ENCODE measurements at places on chromosomes 16 and 17.

DNA sequence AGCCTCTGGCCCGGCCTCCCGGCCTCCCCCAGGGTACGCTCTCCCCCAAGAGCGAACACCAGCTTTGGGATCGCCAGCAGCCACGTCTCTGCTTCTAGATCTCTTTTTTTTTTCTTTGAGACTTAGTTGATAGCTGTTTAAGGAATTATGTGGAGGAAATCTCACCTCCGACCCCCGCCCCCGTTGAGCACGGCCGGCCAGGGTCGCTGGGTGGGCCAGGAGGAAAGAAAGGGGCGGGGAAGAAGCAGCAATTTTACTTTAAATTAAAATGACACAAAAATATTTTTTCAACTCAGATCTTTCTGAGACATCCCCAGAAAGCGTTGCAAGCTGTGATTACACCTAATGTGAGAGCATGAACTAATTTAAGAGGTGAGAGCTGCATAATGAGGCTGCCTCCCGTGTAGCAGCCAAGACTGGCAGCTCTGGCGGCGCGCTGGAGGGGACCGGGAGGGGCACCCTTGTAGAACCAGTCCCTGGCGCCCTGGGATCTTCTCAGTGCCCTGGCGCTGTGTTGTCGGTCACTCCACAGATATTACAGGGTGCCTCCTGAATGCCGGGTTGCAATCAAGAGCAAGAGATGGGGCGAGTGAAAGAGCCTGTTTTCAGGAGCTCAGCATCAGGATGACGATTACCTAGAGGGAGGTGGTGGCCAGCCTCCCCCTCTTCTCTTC is 1.9 kb upstream of the CBLN1 start:
- no peak for DNase-seq

DNA sequence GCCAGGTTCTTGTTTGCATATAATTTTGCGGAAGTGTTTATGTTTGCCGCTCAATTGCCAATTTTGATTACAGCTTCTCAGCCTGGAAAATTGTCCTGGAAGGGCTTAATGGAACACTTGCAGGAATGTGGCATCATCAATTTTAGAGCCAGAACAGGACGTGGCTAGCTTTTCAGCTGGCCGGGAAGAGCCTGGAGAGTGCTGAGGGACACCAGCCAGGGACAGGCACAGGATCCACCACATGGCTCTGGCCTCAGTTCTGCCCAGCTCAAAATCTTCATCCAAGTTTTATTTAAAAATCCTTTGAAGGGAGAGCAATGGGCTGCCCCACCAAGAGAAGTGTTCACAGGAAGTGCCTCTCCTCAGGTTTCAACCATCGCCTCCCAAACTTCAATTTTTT is 287.2 kb upstream of the HSBP1 start:
- no peak for DNase-seq

- DNase-seq: no peak
These were observed 4.1 kb downstream of the RUNDC3A start for GRCh38 chr17:44312396-44313104.

DNA sequence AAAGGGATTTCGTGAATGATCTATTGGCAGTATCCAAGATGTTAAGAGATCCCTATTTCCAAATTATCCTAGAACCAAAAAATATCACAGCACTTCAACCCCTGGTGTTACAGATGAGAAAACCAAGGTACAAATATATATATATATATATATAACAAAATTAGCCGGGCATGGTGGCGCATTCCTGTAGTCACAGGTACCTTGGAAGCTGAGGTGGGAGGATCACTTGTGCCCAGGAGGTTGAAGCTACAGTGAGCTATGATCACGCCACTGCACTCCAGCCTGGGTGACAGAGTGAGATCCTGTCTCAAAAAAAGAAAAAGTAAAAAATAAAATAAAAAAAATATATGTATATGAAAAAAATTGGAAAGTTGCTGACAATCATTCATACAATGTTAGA is 637 bp upstream of the CLN3 start:
- no peak for DNase-seq

DNA sequence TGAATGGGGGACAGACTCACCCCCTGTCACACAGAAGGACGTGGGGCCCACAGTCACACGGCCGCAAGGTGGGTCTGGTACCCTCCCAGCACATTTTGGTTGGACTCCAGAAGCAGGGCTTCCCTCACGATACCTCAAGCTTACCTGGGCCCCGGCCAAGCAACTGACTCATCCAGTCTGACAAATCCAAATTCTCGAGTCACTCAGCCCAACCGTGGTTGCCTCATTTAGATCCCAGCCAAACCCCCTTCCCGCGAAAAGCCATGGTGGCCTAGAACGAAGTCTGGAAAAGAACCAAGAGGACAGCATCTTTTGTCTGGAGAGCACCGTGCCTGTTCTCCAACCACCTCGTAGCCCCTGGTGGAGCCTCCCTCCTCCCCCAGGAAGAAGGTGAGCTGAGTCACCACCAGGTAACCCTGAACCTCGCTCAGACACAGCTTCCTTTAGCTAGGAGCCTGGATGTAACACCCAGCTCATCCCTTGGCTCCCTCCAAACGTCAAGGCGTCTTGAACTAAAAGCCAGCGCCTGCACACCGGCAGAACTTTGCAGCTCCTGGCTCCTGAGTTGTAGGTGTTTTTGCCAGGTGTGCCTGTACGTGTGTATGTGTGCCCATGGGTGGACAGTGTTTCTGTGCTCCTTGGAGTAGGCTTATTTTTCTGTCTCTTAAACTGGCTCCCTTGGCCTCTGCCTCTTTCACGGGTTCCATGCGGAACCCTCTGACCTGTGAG is 78.9 kb downstream of the CMIP start:
- no peak for DNase-seq

DNA sequence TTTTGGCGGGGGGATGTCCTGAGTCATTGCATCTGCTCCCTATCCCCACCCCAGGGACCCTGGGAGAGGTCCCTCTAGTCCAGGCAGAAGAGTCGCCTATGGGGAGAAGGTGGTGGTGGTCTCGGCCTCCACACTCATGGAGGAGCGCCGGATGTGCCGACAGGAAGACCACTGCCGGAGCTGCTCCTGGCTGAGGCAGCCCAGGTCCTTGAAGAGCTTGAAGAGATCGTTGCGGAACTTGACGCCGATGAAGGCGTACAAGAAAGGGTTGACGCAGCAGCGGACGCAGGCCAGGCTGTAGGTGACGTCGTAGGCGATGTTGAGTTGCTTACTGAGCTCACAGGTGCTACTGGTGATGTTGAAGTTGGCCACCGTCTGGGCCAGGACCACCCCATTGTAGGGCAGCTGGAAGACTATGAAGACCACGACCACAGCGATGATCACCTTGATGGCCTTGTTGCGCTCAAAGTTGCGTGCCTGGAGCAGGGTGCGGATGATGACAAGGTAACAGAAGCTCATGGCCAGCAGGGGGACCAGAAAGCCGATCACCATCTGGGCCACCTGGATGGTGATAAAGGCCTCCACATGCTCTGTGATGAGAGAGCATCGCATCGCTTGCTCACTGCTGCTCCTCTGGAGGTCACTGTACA is 10.5 kb downstream of the CCR7 start:
- DNase-seq: peak; percentile 36

GRCh38 chr16:62167551-62167950 is 131.3 kb upstream of the CDH8 start:
- no peak for DNase-seq

DNA sequence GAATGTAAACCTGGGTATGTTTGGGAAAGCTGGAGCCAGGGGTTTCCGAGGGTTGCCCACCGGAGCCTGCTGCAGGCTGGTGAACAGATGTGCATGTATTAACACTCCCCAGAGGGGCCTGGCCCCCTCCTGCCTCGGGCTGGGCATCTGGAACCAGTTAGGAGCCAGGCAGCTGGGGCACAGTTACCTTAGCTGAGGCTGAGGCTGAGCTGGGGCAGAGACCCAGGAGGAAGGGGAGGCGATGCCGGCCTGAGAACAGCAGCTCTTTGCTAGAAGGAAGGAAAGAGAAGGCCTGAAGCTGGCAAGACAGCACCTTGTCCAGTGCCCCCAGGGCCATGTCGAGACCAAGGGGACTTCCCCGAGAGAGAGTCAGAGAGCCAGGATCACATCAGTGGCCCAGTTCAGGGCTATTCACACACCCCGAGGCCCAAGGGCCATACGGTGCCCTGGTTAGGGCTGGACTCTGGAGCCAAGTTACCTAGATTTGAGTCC is 65.8 kb downstream of the RMI2 start:
- DNase-seq: no peak

DNA sequence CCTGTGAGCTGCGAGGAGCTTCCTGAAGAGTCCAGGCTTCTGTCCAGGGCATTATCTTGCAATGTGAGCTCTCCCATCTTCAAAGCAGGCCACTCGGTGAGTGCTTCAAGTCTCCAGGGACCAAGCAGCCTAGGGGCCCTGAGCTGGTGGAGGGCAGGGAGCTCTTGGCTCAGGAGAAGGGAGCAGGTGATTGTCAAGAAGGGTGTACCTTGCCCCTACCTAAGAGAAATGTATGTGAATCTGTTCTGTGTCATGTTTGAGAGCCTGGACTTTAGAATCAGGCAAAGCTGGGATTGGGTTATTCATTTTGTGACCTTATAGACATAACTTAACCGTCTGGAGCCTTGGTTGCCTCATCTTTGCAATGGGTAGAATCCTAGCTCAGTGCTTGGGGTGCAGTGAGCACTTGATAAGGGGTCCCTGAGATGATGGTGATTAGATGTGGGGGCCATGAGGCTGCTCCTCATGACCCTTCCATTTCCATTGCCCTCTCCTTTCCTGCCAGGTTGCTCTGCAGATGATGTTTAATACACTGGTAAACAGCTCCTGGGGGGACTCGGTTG is 15.9 kb downstream of the ZNF768 start:
- DNase-seq: no peak

DNA sequence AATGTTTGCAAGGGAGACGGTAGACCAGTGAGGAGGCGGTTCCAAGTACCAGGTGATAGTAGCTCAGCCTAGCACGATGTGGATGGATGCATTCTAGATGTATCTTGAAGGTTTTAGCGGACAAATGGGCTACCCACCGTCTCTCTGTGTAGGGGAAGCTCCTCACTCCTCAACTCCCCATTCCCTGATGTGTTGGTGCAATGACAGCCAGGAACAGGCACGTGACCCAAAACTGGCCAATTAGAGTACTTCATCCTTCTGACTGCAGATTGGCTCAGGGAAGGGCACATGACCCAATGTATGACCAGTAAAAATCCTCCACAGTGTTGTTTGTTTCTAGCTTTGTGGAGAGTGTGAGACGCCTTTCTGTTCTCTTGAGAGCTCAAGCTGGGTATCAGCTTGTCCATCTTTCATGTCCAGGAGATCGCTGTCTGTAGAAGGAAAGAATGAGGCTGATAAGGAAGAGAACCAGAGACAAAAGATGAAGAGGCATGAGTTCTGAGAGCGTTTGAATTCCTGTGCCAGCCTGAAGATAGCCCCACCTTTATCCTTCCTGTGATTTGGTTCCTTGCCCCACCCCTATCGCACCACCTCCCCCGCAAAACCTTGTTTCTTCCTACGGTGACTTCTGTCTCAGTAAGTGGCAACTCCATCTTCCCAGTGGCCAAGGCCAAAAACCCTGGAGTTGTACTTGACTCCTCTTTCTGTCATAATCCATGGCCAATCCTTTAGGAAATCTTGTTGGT is 2.3 kb upstream of the BORCS6 start:
- DNase-seq: peak; percentile 97

DNA sequence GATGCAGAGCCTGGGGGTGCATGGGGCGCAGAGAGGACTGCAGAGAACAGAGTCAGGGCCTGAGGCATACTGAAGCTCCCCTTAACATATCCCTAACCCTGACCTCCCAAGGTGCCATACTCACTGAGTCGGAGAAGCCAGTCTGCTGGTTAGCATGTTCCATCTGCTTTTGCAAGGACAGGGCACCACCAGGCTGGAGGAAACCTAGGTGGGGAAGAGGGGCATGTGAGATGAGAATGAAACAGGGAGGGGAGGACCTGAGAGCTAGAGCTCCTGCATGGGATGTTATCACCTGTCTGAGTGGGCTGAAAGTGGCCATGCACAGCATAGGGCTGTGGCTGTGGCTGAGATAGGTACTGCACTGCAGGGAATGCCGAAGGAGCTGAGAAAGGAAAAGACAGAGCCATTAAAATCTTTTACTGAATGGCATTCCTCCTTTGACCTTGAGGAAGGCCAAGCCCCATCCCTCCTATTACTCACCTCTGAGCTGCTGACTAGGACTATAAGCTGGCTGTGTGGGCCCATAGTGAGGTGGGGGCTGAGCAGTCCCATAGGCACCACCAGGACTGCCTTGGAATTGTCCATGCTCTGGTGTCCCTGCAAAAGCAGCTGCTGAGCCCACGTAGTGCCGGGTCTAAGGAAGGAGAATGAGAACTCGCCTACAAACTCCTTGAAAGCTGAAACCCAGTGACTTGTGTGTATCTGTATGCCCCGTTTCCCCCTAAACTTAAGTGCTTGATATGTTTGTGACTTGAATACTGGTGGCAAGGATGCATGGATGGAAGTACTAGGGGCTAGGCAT is 1.9 kb downstream of the GPS2 start:
- peak; percentile 60 for DNase-seq

GRCh38 chr17:43873091-43873490 is 26.1 kb downstream of the CD300LG start:
- DNase-seq: no peak

GRCh38 chr17:80424878-80425765 is 10.2 kb downstream of the ENDOV start:
- DNase-seq: no peak

DNA sequence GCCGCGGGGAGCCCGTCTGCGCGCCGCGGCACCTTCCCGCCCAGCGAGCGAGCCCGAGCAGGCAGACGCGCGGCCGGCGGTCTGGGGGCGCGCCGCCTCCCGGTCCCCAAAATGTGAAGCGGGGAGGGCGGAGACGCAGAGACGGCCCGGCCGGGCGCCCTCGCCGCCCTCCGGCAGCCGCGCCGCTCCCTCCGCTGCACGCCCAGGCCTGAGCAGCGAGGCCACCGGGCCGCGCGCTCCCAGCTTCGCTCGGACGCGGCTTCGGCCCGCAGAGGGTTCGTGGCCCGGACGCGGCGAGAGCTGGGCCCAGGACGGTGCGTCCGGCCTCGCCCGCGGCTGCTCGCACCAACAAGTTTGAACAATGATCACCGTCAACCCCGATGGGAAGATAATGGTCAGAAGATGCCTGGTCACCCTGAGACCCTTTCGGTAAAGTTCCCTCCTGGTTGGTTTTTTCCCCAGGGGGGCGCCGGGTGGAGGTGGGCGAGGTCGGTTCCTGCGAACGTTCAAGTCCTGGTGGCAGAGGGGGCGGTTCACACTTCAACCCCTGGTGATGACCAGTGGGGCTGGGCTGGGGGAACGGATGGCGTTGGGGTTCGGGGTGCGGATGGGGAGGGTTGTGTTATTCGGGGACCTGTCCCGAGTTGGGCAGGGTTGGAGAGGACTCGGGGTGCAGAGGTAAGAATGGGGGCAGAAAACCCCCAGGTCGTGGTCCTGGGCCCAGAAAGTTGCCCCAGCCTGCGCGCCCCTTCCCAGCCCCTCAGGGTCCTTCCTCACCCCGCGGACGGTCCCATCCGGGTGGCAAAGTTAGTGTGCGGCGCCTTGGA is 678 bp downstream of the MGAT5B start:
- DNase-seq: no peak

- no peak for DNase-seq
These were observed 75.4 kb downstream of the CYB561 start for GRCh38 chr17:63370696-63371095.

- no peak for DNase-seq
These were observed 111.9 kb downstream of the CNTNAP4 start for GRCh38 chr16:76389126-76389525.
